Stimulated activated memory B cell treated with anti-CD40 and anti-IgM and Interleukin-4, amounts not matched to agents 10 μg/mL and 1 μg/mL and 100 μg/mL, for 72 hours (primary cell): ENCODE measurements at places on chromosomes 11 and 22.

GRCh38 chr11:57499983-57500461, 15.5 kb downstream of the SLC43A1 start:
- no peak for ATAC-seq

- ATAC-seq = no peak
Measured at GRCh38 chr22:44954149-44954548, 55.7 kb downstream of the PHF21B start.

DNA sequence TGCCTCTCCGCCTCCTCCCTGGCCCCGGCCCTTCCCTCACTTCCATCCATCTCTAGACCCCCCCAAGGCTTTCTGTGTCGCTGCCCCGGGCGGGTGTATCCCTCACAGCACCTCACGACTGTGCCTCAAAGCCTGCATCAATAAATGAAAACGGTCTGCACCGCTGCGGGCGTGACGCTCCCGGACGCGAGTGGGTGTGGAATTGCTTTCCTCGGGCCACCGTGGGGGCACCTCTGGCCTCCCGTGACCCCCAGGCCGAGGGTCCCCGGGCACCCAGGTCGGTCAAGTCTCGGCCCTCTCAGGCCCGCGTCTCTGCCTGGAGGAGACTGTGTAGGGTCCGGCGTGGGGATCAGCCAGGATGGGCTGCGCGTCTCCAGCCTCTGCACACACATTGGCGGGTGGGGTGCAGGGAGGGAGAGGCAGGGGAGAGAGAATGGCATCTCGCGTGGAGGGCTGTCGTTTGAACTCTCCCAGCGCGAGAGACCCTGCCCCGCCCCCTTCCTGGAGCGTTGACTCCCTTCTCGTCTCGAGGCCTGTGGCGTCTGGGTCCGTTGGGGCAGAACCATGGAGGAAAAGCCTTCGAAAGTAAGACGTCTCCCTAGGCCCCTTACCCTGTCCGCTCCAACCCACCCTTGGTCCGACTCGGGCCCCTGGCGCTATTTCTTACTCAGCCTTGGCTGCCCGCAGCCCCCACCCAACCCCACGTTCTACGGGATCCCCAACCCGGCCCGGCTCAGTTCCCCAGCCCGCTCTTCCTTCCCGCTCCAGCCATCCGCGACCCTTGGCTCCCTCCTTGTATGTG, at the start of gene CATSPERZ:
TSS of gene CATSPERZ (plus strand) at position 512 of the 802 bp plus-strand sequence. CDS start at position 565, 53 bp downstream.
- ATAC-seq = no peak

GRCh38 chr11:90288212-90288821, 65.5 kb upstream of the CHORDC1 start:
- ATAC-seq = no peak

- no peak for ATAC-seq
Measured at GRCh38 chr11:111513240-111513605, 1.0 kb upstream of the BTG4 start.

GRCh38 chr11:131817687-131818188, 447.3 kb downstream of the NTM start:
- peak; percentile 18 for ATAC-seq

- peak; percentile 60 for ATAC-seq
Measured at GRCh38 chr11:86115542-86116385, 46.9 kb upstream of the PICALM start.

DNA sequence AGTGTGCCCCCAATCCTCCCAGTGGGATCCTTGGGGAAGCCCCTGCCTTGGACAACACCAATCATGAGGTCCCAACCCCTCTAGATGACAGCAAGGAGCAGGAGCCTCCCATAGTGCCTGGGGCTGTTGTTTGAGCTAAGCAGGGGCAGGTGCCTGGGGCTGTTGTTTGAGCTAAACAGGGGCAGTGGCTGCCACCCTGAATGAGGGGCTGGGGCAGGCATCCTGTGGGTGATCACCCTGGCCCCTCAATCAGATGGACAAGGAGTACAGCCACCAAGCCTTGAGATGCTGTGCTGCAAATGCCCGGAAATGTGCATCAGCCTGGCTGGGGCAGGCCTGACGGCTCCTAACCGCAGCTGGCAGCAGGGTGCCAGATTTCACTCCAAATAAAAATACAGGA, 66.7 kb downstream of the MYEOV start:
- no peak for ATAC-seq

GRCh38 chr11:17743026-17743807, 8.6 kb downstream of the KCNC1 start:
- no peak for ATAC-seq

DNA sequence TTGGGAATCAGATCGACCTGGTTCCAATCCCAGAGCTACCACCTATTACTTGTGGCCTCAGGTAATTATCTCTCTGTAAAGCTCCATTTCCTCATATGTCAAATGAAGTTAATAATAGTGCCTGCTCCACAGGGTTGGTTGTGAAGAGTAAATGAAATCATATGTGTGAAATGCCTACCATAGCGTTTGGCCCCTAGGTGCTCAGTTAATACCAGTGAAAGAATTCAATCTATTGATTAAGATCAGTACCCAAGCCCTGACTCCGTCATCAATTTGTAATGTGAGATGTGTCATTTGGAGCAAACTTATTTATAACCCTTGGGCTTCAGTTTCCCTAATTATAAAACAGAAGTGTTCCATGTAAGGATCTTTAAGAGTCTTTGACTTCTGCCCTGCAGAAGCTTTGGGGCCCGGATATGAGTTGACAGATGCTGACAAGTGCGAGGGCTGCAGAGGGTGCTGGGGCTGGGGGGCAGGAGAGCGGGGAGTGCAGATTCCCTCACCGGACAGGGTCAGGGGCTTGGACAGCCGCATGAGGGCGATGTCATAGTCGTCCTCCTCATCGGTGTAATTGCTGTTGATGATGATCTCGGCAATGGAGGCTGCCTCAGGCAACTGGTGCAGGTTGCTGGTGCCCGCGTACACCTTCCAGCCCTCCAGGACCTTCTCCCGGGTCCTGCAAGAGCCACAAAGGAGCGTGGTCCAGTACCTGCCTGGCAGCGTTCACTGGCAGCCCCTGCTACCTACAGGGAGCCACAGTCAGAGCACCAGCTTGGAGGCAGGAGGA, 20.9 kb downstream of the TMPRSS13 start:
- no peak for ATAC-seq

DNA sequence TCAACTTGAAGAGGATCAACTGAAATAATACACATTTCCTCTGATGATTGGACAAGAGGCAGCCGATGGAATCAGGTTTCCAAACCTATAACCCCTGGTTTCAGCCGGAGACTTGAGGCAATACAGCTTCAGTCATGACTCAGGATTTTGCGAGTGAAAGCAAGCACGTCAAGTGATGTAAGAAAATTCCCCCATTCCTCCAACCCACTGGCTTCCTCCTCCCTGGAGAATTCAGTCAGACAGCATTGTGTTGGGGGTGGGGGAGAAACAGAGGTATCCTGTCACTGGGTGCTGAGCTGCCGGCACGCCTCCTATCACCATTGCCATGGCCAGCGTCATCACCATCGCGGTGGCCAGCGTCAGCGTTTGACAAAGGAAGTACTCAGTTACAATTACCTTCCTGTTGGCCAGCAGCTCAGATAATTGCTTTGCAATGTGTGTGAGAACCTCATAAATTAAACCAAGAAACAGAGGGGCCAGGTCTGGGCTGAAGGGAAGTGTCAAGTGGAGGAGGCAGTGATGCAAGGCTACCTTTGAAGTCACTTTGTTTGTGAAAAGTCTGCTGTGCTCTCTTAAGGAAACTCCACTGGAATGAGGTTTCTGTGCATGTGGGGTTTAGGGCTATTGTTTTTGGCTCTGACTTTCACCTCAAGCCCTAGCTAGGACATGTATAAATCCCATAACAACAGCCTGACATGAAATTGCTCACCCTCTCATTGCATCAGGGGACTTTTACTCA, 50.2 kb downstream of the LIF start:
- ATAC-seq = peak; percentile 61

GRCh38 chr11:117723277-117724024, 73.6 kb downstream of the DSCAML1 start:
- no peak for ATAC-seq

DNA sequence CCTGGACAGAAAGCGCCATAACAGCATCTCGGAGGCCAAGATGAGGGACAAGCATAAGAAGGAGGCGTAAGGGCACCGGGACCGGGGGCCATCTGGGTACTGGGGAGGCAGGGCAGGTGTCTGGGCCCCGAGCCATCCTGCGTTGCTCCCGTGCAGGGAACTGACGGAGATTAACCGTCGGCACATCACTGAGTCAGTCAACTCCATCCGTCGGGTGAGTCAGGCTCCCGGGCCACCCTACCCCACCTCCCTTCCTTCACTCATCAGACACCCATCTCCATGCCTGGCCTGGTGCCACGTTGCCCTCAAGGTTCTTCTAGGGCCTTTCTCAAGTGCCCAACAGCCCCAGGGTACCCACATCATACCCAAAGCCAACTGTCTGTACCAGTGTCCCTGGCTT, 15.0 kb downstream of the PLCB3 start:
- ATAC-seq = no peak

DNA sequence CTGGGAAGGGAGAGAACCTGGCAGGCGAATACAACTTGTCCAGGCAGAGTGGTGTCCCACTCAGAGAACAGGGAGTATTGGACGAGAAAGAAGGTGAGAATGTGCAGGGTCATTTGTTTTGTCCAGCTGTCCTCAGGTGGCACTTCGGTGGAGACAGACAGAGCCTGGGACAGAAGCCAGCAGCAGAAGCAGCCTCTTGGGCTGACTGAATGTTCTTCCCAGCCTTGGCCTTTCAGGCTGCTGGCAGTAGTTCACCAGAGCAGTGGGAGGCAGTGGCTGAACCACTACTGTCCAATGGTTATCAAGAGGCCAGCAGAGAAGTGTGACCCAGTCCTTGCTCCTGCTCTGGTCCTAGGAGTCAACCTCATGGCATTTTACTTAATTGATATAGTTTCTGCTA, 331.1 kb upstream of the NARS2 start:
- ATAC-seq = no peak

DNA sequence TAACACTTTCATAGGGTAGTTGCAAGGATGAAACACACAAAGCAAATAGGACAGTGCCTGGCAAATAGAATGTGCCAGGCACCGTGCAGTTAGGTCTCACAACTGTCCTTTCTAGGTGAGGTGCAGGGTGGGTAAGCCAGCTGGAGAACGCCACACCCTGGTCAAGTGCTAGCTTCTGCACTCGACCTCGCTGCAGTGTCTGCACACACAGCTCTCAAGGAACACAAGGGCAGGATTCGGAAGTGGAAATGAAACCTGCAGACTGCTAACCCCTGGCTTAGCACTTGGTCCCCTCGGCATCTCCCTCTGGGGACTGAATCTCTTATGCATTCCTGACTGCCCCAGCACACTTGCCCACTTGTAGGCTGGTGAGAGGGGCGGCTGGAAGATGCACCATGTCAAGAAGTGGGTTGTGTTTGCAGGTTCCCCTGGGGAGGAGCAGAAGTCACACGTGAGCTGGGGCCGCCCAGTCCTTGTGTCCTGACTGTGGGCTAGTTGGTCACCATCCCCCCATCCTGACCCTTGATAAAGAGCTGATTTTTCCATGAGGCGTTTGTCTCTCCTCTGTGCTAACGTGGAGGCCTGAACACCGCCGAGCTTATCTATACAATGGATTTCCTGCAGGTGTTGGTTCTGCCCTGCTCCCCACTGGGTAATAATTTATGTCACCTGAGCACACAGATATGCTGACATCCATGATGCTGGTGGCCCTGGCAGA, 89.0 kb downstream of the MICAL2 start:
- ATAC-seq = no peak

GRCh38 chr11:54930930-54931329, 224.3 kb downstream of the OR4A5 start:
- ATAC-seq = no peak

DNA sequence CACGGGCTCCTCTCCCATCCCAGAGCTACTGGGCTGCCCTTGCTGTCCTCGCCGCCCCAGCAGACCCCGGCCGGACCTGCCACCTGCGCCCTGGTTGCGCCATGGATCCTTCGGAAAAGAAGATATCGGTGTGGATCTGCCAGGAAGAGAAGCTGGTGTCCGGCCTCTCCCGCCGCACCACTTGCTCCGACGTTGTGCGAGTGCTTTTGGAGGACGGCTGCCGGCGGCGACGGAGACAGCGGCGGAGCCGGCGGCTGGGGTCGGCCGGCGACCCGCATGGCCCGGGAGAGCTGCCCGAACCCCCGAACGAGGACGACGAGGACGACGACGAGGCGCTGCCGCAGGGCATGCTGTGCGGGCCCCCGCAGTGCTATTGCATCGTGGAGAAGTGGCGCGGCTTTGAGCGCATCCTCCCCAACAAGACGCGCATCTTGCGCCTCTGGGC, 382 bp downstream of the RASSF10 start:
- no peak for ATAC-seq

GRCh38 chr11:48008951-48009270, 28.6 kb downstream of the PTPRJ start:
- peak; percentile 66 for ATAC-seq

GRCh38 chr22:28894334-28894733, 11.0 kb downstream of the ZNRF3 start:
- no peak for ATAC-seq

DNA sequence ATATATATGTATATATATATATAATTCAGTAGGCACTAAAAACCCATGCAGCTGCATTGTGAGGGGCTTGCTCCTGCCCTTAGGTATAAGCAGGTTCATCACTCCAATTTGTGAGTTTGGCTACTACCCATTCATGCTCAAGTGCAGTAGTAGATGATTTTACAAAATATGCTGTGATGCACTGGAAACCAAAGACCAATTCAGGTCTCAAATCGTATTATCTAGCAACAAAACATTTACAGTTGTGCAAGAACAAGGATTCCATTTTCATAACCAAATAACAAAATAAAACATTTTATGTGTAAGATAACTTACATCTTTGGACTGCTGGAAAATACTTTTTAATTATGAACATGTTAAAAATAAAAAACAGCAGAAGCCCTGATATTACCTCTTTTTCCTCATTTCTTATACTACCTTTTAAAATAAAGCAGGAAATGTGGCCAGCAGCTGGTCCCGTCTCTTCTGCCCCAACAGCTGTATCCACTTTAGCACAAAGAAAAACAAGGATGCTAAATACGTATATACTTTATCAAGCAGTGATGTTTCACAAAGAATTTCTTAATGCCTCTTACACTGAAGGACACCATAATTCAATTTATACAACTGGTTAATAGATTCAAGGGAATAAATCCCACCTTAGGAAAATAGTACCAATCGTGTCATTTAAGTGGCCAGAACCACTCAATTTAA, 2.8 kb downstream of the CREBZF start:
- no peak for ATAC-seq

GRCh38 chr11:64870893-64871466, 7.4 kb downstream of the EHD1 start:
- ATAC-seq = no peak

GRCh38 chr11:67562963-67563704, 20.5 kb upstream of the GSTP1 start:
- no peak for ATAC-seq

- peak; percentile 63 for ATAC-seq
Measured at GRCh38 chr11:16925561-16926065, 88.6 kb downstream of the PLEKHA7 start.
